Pulmonary artery endothelial cell (primary cell): ENCODE measurements at places on chromosomes 11 and 22.

DNA sequence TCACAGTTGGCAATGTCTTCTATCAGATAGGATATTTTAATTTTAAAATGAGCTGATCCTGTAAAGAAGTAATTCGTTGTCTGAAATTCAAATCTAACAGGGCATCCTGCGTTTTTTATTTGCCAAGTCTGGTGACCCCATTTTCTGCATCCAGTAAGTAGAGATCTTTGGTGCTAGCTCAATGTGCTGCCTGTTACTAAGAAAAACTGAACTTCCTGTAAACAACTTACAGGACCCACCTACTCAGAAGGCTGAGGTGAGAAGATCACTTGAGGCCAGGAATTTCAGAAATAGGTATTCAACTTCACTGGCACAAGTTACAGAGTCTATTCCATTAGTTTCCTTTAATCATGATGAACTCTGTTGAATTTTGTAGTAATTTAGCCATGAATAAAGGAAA is 4.0 kb downstream of the ARL14EP start:
- no peak for DNase-seq

- DNase-seq: no peak
Measured at GRCh38 chr11:79396001-79396400, 44.8 kb downstream of the TENM4 start.

GRCh38 chr11:85096939-85097338 is 530.2 kb downstream of the DLG2 start:
- DNase-seq: no peak

DNA sequence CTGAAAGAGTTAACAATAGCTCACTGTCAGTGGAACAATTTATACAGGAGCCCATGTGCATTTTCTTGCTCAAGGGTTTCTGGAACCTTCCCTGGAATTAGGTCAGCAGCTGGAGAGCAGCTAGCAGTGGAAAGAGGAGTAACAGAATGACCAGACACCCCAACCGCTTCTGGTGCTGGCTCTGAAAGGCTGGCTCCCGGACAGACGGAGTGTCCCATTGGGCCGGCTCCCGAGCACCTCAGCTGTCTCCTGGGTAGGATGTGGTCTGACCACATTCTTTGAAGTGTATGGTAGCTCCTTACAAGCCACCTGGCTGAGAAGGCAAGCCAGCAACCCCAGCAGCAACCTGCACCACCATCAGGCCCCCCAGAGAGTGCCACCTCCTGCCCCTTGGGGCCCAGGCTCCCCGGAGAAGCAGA is 44.7 kb downstream of the ABTB2 start:
- no peak for DNase-seq

- no peak for DNase-seq
Measured at GRCh38 chr22:48423481-48423911, 1404.2 kb downstream of the BRD1 start.

DNA sequence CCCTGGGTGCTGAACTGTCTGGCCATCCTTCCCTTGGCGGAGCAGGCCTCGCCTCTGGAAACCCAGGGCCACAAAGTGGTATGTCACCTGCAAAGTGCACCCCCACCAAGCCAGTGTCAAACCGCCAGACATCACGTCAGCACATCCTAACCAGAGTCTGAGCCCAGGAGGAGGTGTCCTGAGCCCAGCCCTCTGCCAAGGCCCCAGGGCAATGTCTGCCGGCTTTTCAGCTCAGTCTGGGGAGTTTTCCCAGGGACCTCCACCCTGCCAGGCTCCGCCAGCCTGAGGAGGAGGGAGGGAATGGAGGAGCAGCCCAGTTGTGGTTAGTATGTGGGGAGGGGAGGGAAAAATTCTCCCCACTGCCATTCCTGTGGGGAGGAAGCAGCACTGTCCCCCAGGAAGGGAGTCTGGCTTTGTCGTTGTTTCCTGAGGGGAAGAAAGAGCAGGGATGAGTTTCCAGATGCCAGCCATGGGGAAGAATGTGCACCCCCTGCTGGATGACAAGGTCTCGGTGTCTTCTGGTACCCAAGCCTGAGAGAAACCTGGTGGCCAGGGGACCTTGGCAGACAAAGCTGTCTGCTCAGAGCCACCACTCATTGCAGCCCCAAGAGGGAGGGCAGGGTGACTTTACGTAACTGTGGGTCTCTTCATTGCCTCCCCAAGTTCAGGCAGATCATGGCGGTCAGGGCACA is 81.4 kb upstream of the CD82 start:
- no peak for DNase-seq

DNA sequence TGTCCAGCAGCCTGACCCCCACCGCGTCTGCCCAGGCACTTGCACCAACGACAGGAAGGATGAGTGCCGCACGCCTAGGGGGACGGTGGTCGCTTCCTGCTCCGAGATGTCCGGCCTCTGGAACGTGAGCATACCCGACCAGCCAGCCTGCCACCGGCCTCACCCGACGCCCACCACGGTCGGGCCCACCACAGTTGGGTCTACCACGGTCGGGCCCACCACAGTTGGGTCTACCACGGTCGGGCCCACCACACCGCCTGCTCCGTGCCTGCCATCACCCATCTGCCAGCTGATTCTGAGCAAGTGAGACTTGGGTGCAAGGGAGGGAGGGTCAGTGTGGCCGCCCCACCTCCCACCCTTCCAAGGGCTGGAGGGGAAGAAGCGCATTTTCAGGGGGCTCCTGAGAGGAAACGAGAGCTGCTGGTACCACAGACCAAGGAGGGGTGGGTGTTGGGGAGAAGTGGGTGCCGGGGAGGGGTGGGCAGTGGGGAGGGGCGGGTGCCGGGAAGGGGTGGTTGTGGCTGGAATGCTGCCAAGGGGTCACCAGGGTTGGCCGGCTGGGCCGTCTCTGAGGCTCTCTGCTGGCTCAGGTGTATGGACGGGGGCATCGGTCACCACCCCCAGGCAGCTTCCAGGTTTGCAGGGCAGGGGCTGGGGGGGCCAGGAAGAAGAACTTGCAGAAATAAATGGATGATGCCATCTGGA is 27.7 kb upstream of the MUC5B start:
- no peak for DNase-seq

DNA sequence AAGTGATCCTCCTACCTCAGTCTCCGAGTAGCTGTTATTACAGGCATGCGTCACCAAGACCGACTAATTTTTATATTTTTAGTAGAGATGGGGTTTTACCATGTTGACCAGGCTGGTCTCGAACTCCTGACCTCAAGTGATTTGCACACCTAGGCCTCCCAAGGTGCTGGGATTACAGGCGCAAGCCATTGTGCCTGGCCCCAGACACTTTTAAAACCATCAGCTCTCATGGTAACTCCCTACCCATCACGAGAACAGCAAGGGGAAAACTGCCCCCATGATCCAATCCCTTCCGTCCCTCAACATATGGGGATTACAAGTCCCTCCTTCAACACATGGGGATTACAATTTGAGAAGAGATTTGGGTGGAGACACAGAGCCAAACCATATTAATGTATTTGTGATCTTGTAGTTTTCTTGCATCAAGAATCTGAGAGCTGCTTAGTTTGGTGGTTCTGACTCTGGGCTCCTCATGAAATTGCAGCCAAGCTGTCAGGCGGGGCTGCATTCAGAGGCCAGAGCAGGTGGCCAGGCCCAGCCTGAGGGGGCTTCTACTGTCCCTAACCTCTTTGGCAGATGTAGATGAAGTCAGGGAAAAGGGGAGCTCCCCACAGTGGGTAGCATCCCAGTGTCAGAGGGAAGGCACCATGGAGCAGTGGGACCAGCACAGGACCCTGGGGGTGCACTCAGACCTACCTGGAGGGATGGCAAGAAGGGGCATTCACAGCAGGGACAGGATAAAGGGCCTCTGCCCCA is 31.2 kb upstream of the PRAME start:
- no peak for DNase-seq

DNA sequence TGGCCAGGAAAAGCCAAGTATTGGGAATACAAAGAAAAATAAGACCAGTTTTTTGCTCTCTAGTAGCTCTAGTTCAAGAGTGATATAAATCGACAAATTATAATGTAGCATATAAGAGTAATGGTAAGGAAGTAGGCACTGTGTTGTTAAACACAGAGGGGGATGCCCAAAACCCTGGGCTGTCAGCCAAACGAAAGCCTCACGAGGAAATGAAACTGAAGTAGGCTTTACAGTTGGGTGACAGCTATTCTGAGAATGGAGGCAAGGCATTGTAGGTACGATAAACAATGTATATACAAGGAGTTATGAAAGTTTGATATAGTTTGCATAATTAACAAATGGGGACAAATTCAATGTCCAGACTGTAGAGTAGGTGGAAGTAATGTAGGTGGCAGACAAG is 176.4 kb downstream of the FAM181B start:
- DNase-seq: no peak

DNA sequence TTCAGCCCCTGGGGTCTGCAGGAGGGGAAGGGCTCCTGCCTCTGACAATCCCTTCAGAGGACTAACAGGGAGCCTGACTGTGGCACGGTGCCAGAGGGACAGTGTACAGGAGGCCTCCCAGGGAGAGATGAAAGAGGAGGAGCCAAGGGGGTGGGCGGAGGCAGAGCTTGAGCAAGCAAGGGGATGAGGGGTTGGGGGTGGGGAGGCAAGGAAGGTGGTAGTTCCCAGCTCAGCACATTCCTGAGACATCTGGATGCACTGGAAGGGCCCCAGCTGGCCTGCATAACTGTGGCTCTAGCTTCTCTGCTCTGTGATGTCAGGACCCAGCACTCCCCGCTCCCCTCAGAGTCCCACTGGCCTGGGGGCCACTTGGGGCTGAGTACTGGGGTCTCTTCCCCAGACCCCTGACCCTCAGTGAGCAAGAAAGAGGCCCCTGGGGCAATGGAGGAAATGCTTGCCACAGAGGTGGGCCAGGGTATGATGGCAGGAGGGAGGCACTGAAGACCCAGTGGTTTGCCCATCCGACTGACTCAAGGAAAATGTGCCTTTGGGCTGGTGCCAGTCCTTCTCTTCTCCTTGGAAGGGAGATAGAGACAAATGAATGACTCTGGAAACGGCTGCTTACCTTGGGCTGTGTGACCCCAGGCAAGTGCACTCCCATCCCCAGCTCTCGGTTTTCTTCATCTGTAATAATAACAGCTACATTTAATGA is 13.3 kb downstream of the CREB3L1 start:
- DNase-seq: no peak

DNA sequence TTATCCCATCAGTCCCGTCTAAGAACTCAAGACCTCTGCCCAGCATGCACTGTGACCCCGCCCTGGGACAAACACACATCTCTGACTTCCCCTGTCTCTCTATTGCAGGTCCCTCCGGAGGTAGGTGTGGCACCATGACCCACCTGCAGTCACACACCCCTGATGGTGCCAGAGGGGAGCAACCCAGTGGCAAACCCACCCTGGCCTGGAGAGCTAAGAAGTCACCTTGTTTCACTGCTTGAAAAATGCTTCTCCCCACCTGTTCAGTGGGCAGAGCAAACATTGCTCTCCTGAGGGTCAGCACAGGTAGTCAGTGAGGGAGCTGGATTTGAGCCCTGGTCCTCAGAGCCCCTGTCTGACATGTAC is 23.9 kb downstream of the CAPN1 start:
- DNase-seq: no peak

GRCh38 chr11:72511393-72512047 is 77.2 kb upstream of the CLPB start:
- DNase-seq: no peak

DNA sequence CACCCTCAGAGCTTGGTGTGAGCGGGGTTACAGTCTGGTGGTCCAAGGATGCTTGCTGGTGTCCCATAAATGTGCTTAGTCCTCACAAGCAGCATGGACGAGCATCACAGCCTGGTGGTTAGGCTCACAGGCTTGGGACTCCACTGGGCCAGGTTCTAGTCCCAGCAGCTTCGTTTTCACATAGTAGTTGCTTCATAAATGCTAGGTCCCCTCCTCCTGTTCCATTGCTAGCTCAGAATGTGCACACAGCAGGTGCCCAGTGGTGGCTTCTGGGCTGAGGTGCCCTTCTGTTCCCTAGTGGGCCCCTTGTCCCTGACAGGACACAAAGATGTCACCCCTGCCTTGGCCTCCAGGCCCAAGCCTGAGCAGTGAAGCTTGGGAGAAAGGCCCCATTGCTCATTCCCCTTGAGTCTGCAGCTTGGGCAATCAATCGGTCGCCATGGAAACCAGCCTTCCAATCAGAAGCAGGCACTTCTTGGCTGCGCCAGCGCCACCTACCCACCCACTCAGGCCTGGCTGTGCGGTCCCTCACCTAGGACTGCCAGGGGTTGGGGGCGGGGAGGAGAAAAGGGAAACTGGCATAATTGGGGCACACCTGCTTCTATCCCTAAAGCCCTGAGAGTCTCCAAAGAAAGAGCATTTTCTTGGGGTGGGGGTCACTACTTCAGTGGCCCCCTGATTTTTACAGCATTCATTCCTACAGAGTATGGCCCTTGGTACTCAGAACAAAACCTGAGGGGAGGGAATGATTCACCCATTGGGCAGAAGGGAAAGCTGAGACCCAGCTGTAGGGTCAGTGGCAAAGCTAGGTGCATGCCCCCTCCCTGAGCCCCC is 48.1 kb downstream of the CYTH4 start:
- no peak for DNase-seq

DNA sequence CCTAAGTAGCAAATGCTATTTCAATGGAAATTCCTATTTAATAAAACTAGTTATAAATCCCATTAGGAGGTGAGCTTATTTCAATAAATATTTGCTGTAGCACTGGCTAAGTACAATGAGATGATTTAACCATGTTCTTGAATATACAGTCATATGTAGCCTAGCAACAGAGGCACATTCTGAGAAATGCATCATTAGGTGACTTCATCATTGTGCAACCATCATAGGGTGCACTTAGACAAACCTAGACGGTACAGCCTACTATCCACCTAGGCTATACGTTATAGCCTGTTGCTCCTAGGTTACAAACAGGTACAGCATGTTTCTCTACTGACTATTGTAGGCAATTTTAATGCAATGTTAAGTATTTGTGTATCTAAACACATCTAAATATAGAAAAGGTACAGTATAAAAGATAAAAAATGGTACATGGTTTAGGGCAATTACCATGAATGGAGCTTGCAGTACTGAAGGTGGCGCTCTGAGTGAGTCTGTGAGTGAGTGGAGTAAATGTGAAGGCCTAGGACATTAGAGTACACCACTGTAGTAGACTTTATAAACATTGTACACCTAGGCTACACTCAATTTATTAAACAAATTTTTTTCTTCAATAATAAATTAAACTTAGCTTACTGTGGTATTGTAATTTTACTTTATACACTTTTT is 350.1 kb downstream of the CASP12 start:
- no peak for DNase-seq

DNA sequence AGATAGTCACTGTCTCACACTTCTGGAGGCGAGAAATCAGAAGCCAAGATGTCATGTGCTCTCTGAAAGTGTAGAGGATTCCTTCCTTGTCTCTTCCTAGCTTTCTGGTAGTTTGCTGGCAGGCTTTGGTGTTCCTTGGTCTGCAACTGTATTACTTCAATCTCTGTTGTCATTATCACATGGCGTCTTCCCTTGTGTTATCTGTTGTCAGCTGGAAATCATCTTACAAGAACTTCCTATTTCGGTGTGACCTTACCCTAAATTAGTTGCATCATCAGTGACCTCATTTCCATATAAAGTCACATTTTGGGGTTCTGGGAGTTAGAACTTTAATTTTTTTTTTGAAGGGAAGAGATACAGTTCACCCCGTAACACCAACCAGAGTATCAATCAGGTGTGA is 3.3 kb upstream of the LIN7C start:
- DNase-seq: no peak

GRCh38 chr11:35983981-35984380 is 40.1 kb downstream of the LDLRAD3 start:
- DNase-seq: no peak
